ENCODE measurements at places on chromosomes 5 and 9.

DNA sequence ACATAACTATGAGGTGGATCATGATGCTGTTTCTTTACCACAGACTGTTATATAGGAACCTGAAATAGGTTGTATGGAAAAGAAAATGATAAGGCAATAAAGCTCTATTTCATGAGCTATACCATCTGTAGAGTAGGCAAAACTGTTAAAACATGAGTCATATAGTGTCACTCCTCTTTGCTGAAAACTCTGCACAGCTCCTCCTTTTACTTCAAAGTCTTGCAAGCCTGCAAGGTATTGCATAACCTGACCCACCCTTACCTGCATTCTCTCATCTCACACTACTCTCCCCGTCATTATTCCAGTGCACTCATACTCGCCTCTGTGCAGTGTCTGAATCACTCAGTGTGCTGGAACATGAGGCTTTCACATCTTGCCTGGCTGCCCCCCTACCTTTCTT lies 790.1 kb downstream of the EFNA5 start:
- DNase-seq = no peak

GRCh38 chr9:131923132-131923671 lies 156.5 kb downstream of the MED27 start:
- no peak for DNase-seq

DNA sequence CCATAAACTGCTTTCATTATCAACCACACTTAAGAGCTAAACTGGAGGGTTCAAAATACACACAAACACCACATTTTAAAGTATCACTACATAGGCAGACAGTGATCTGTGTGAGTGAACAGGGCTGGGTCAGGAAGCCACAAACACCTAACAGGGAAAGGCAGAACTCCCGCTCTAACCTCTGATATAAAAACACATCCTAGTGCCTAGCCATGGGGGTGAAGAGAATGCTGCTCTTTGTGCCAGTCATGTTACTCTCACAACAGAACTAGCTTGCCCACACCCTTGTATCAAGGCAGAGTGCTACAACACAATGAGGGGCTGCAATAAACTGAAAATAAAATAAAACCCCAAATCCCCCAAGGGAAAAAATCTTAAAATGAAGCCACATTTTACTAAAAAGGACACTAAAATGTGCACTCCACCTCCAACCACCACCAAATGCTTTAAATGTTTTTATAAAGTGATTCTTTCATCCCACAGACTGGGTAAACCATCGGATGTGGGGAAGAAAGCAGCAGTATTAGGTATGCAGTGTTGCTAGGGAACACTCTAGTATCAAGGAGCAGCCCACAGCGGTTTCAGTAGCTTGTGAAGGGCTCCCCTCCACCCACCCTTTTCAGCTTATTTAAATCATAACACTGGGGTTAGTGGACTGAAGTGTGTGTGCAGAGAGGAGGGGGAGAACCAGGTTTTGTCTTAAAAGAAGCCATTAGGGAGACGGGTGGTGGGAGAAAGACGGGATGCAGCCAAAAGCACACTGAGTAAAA lies 64.5 kb downstream of the TMEM161B start:
- no peak for DNase-seq

DNA sequence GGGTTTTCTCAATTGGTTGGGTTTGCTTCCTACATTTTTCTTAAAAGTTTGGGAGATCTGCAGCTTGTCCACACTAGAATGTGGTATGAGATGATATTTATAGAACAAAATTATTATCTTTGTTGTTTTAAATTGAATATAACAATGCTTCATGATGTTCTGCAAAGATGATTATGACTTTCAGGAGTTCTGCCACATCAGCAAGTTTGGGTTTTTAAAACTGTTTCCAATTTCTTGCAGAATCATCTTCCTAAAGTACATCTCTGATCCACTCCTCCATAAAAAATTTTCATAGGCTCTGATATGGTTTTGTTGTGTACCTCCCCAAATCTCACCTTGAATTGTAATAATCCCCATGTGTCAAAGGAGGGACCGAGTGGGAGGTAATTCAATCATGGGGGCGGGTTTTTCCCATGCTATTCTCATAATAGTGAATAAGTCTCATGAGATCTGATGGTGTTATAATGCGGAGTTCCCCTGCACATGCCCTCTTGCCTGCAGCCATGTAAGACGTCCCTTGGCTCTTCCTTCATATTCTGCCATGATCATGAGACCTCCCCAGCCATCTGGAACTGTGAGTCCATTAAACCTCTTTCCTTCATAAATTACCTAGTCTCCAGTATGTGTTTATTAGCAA lies 119.1 kb upstream of the PTGER4 start:
- DNase-seq = no peak

DNA sequence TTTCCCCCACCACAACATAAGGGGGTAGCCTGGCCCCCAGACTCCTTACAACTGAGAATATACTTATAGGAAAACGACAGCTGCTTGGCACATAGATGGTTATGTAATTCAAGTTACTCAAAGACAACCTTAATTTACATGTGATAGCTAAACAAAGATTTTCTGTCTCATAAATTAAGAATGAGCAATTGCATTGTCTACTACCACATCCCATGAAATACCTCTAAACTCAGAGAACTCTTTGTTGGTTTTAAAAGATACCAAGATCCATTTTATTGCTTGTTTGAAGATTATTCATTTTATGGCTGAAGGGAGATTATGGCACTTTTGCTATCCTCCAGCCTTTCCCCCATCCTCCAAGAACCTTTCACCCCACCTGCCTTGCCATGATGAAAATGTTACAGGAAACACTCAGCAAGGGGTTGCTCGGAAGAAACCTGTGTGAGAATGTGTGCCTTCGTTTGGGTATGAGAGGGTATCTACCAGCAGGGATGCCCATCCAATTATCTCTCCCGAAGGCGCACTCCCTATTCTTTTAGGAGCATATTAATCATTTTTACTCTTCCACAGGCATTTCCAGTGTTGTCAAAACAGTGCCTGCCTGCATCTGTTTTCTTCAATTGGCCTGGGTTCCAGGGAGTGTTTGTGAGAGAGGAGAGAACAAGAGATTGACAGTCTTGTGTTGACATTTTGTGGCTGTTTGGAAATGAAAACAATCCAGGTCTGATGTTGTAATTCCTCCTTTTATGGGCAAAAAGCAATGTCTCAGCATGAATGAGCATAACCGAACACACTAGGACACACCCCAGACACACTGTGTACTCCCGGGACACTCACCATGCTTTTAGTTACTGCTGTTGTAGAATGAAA lies 208.0 kb upstream of the ANKRD55 start:
- no peak for DNase-seq

- no peak for DNase-seq
Measured at GRCh38 chr9:131480258-131480657, 22.5 kb upstream of the POMT1 start.

DNA sequence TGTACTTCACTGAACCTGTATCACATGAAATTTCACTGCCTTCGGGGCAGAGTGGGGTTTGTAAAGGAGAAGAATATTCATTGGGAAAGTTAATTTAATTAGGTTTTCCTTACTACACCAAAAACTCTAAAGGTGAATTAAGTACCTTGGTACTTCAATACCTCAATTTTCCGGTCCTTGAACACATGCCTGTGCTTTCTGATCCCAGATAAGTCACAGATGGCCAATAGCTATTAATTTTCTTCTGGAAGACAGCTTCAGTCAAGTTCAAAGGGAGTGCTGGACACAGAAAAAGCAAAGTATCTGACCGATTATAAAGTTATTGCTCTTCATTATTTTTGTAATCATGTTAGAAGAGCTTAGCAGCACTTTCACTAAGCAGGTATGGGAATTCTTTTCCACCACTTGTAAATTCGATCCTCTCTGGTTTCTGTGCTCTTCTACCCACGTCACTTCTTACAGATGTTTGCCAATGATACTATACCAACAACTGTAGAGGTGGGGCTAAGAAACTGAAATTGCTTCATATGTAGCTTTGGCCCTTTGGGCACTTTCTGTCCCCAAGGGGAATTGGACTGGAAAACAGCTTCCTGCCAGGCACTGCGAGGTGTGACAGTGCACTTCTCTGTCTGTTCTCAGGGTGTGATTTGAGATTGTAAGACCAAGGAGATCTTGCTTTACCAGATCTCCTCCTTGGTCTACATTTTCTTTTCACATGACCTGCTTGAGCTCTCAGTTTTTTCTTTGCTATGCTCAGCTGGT lies 164.0 kb downstream of the CCDC192 start:
- no peak for DNase-seq

DNA sequence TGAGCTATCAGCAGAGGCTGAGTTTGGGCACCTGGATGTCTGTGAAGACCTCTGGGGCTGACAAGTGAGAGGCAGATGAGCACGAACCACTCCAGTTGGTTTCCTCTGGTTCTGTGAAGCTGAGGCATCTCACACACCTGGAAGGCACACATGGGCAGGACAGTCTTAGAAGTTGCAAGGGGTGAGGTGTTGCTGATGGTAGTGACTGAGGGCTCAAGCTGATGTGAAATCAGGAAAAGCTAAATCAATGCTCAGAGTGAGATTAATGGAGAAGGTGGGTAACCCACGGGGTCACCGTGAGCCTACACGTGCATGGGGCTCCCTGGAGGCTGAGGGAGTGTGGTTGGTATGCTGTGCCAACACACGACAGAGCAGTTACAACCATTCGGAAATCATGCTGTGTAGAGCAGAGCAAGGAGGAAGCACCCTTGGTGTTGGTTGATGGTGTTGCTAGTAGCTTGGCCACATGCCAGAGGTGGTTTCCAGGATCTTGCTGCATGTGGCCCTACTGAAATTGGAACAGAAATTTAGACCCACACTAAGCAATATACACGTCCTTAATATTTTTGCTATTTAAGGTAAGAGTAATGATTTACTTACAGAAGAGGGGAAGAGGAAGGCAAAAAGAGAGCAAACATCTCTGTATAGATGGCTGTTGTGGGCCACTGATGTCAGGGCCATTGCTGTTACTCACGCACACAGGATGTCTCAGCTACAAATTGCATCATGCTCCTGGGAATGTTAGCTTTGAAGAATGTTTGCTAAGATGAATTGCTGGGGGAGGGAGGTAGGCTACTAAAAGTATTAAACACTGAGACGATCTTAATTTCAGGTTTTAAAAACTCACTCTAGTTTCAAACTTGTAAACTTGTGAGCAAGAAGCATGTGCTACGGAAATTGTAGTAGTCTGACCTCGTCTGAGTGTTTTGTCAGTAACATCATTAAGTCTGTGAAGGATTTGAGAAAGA lies 170.5 kb downstream of the ARHGEF28 start:
- no peak for DNase-seq

GRCh38 chr5:78899922-78900362 lies 85.2 kb downstream of the ARSB start:
- no peak for DNase-seq

DNA sequence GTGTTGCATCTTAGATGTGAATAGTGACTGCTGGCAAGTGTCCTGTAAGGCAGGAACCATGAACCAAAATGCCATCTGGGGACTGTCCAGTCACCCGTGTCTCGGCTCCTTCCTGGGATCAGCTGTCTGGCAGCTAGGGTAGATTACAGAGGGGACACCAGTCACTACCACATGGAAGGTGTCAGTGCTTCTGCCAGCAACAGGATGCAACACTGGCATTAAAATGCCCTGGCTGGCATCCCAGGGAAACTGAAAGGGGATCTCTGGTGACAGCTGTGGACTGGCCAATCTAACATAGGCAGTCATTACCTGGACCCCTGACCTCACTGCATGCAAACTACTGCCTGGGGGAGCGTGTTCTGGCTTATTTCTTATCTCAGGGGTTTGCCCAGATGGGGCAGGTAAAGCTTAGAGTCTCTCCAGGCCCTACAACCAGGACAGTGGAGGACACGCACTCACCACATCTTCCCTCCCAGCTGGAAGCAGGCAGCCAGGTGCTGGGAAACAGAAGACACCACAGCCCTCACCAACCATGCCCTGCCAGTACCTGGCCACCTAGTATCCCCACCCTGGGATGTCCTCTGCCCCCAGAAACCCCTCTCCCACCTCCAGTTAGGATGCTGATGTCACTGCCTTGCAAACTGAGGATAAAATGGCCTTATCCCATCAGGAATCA lies 83.8 kb downstream of the SEMA4D start:
- no peak for DNase-seq

- DNase-seq = no peak
Measured at GRCh38 chr9:127336086-127336485, 60.9 kb upstream of the SLC2A8 start.

DNA sequence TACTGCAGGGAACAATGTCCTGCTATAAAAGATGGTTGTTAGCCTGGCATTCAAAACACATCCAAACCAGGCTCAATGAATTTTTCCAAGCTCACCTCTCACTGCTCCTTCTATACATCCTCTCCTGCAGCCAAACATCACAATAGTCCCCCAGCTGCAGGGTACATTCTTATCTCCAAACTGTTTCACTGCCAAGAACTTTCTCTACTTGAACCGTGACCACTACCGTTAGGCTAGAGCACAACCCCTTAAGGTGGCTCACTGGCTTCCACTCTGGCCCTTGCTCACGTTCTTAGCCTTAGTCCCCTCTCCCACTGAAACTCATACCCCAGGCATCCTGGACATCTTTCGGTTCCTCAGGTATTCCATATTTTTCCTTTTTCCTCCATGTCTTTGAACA lies 29.0 kb upstream of the ANXA6 start:
- DNase-seq = no peak

DNA sequence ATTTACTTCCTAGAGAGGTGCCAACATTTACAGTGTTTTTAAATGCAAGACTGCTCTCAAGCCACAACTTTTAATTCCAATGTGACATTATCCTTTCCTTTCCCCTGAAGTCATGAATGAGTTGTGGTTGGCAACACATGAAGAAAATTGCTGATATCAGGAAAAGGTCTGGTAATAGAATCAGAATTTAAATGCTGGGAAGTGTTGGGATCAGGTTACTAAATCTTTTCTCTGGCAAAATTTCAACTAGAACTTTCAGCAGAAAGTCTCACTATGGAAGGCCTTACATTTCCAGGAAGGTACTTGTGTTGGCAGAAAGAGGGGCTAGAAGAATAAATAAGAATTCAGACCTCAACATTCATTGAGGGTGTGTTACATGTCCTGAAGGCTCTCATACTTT lies 10.6 kb upstream of the SLC44A1 start:
- DNase-seq = no peak

DNA sequence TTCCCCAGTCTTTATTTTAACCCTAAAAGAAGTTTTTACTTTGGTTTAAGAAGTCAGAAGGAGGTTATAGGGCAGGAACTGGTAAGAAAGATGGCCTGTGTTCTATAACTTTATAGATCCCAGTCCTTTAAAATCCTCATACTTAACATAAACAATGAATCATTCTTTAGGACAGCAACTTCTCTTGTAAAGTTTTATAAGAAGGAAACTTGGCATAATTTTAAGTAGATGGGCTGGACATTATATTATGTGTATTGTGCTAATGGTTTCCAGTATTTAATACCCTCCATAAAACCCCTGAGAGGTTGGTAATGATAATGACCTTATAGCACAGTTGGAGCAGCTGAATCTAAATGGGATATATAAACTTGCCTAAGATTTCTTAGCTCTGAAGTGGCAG lies 247.2 kb downstream of the FAM170A start:
- DNase-seq = no peak

DNA sequence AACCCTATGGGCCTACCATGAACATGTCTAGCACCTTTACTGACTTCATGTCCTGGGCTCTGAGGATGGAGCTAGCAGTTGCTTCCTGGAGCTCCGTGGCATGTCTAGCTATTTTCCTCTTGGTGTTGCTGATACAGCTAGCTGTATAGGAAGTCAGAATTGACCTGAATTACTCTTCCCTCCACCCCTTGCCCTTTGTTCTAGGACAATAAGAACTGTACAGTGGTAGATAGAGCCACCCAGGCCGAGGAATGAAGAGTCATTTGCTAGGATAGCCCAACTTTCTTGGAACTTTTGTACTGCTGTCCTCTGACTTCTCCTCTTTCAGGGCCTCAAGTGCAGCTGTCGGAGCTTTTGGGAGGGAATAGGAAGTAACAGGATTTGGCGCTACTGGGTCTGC lies 109.9 kb upstream of the RUSC2 start:
- DNase-seq = no peak
